ENCODE measurements at places on chromosomes 6 and 20.

- no peak for DNase-seq
These were observed 61.5 kb upstream of the MAP7 start for GRCh38 chr6:136611746-136612145.

DNA sequence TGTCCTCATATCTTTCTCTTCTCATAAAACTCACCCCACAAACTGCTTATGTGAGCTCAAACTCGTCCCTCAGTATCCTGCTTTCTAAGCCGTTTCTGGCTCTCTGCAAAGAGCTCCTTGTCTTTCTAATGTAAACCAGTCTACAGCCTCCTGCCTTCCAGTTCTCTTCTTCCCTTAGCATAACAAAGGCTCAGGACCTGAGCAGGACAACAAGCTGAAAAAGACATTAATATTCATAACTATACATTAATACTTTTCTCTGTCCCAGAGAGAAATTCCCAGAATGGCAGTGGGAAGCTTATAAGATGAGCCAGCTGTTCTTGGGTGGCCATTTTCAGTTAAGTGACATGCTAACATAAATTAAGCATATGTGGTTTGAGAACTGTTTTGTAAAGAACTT, 207.0 kb upstream of the TCF21 start:
- no peak for DNase-seq

DNA sequence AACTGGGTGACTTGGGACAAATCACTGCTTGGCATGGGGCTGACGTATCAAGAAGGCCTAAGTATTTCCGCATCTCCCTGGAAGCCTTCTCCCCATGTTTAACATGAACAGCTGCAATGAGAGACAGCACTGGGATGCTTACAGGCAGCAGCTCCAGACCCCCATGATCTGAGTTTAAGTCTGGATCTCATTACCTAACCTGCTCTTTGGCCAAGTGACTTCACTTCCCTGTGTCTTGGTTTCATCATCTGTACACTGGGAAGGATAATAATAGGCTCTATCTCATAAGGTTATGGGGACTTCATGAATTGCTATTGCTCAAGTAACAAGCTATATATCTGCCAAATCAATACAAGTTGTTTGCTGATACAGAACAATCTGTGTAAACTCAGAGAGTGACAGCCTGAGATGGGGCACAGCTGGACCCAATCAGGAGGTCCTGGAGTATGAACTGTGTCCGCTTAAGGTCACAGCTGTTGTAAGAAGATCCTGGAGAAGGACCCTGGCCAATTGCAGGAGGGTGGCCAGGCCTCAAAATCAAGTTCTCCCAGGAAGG, 56.0 kb downstream of the TGM2 start:
- DNase-seq: no peak

DNA sequence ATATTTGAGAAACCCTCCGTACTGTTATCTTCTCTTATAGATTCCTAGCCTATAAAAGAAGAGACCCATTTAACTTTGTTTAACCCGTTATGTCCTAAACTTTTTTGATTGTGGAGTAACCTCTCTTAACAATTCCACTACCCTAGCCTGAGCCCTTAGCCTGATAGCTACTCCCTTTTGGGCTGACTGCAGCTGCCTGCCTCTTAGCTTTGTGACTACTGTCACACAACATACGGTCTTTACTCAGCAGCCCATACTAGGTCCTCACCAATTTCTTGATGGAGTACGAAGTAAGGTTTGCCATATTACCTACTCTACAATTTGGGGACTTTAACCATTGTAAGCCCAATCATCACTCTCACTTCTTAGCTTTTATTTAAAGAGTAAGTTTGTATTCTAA, 72.7 kb downstream of the QRSL1 start:
- DNase-seq: no peak

DNA sequence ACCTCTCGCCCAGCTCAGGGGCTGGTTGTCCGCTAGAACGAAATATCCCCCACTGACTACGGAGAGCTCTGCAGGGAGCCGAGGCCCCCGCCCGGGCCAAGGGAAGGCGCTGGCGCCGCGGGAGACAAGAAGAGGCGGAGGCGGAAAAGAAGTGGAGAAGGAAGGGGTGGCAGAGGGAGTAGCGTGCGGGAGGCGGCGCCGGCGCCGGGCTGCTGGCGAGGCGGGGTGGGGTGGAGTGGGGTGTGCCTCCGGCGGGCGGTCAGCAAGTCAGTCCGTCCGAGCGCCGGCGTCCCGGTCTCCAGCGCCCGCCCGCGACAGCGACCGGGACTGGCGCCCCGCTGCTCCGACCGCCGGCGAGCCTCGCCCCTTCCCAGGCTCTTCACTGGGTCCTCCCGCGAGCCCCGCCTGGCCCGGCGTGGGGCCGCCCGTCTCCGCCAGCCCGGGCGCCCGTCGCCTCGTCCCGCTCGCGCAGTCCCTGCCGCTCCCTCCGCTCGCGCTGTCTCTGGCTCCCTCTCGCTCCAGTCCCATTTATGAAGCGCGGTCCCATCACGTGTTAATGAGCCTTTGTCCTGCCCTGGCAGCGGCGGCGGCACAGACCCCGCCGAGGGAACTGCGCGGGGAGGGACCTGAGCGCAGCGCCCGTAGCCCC, at the start of gene CNR1:
Gene CNR1 (minus strand): TSS at position 504 of the 649 bp plus-strand sequence. CDS start 21,073 bp downstream, outside the sequence.
- DNase-seq: peak; percentile 60

DNA sequence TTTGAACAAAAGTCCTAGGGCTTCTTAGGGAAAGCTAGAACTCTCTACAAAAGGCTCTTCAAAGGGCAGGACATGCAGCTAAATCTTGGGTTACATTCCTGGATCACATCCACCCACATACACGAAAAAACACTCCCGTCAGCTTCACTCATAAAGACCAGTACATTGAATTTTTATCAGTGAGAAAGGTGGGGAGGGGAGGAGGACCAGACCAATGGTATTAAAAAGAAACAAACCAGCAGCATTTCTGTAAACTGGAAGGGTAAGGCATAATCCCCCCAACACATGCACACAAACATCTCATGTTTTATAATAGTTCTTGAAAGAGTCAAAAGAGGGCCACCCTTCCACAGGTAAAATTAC, 31.6 kb downstream of the MYLK4 start:
- DNase-seq: no peak

GRCh38 chr6:13400772-13401171, 72.4 kb upstream of the TBC1D7 start:
- DNase-seq: no peak

DNA sequence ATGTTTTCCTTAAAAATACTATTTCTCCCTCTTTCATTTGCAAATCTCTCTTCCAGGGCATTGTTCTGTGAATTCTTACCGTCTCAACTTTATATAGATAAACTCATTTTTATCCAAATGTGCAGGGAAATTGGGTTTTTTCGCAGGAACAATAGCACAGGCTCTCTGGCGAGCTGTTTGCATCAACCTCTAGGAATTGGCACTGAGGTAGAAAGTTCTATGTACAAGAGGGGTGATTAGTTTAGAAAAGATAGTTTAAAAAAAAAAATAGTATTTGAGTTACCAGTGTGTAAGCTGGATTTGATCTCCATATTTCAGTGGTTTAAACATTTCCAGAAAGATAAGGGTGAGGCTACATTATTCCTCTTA, 129.7 kb upstream of the BTN3A2 start:
- no peak for DNase-seq

DNA sequence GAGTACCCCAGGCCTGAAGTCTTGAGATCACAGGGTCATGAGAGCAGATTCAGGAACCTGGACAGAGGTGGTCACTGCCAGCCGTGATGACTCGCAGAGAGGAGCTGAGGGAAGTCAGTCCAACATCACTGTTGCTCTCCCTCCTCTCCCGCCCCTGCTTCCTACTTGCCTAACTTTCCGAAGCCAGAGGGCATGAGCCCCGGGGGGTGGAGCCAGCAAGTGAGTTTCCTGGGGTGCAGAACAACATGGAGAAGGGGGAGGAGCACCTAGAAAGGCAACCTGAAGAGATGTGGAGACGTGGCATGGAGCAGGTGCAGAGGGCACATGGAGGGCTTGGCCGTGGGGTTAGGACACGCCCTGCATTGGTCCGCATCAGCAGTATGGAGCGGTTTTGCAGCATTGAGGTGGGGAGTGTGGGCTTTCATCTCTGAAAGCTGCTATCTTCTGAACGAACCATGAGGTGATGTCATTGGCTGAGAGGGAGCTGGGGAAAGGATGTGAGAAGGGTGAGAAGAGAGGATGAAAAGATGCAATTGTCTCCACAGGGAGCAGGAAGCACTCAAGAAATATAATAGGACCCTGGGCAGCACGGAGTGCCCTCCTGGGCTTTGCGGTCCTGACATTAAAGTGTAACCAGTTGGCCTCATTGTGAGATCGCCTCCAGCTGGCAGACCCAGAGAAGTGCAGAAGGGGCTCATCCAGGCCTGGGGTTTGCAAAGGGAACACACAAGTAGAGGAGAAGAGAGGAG, 25.0 kb downstream of the GDAP1L1 start:
- DNase-seq: no peak

All from neuronal stem cell (in vitro differentiated cells).